Vagina (tissue), 2 donors: ENCODE measurements at places on chromosomes 12 and 14. TPM values are rescaled to one million over a fixed set of nuclear protein-coding genes. Genes with fewer than 3 reads are reported as not detected.
A peak's percentile ranks its signal among the peaks of the same experiment; 100 is the strongest.

- DNase-seq, result no peak
- H3K27ac ChIP-seq, result no peak overlapping the region
- H3K36me3 ChIP-seq, result no peaks in the 10 kb centered on the region
- no peaks in the 10 kb centered on the region for H3K27me3 ChIP-seq
- H3K4me1 ChIP-seq, result no peaks in the 10 kb centered on the region
Observed at GRCh38 chr12:2482938-2483660, 311.7 kb upstream of the FKBP4 start.

GRCh38 chr12:29253906-29254625 is 105.0 kb downstream of the FAR2 start:
- H3K4me1 ChIP-seq, result no peaks in the 10 kb centered on the region
- no peak overlapping the region for H3K4me3 ChIP-seq
- no peak for DNase-seq
- H3K27ac ChIP-seq, result no peak overlapping the region
- no peaks in the 10 kb centered on the region for H3K36me3 ChIP-seq
- no peaks in the 10 kb centered on the region for H3K27me3 ChIP-seq

The SCFD1 gene
- total RNA-seq, result 40.8 TPM

The OLR1 gene
- total RNA-seq, result not detected

The ACSS3 gene
- total RNA-seq, result 29.5 TPM

The SERPINA1 gene
- total RNA-seq, result 6.1 TPM

The ASCL1 gene
- not detected for total RNA-seq

DNA sequence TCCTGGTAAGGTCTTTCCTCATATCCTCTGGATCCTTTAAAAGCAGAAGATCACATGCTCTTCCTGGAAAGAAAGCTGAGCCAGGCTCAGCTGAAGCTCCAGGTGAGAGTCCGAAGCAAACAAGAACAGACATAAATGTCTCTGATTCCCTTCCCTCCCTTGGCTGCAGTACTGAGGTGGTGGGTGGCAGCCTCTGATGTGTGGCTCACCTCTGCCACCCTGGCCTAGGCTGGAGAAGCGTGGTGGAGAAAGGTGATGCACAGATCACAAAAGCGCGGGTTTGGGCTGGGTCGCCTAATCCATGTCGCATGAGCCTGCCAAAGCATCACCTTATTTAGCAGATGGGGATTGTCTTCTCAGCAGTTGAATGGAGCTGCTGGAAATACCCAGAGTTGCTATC is 2.8 kb upstream of the KRT76 start:
- H3K4me1 ChIP-seq, result no peaks in the 10 kb centered on the region
- H3K36me3 ChIP-seq, result no peaks in the 10 kb centered on the region
- DNase-seq, result no peak
- H3K27ac ChIP-seq, result no peak overlapping the region

The PPP4R3A gene
- 61.6 TPM for total RNA-seq

GRCh38 chr14:76772300-76773187 is 11.3 kb downstream of the VASH1 start:
- H3K4me1 ChIP-seq, result peaks cover 37% of the 10 kb centered on the region
- H3K27ac ChIP-seq, result peak overlapping the region; percentile 76
- peak overlapping the region; percentile 0 for H3K4me3 ChIP-seq
- no peaks in the 10 kb centered on the region for H3K36me3 ChIP-seq
- no peaks in the 10 kb centered on the region for H3K27me3 ChIP-seq
- DNase-seq, result peak; percentile 91

The RNASE1 gene
- total RNA-seq, result 174 TPM

DNA sequence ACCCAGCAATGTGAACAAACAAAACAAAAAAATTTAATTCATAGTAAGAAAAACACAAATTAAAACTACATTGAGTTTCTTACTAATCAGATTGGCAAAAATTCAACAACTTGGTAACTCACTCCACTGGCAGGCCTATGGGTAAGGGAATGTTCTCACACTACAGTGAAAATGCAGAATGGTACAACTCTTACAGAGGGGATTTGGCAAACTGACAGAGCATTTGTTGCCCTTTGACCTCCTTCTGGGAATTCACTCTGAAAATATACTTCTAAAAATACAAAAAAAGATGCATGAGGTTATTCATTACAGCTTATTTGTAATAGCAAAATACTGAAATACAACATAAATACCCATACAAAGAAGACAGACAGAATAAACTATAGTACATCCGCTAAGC is 32.8 kb downstream of the ABCD2 start:
- no peak overlapping the region for H3K4me3 ChIP-seq
- H3K27ac ChIP-seq, result no peak overlapping the region
- H3K27me3 ChIP-seq, result no peaks in the 10 kb centered on the region
- H3K36me3 ChIP-seq, result no peaks in the 10 kb centered on the region
- no peak for DNase-seq
- H3K4me1 ChIP-seq, result no peaks in the 10 kb centered on the region

- H3K27ac ChIP-seq, result no peak overlapping the region
- no peak overlapping the region for H3K4me3 ChIP-seq
- H3K4me1 ChIP-seq, result no peaks in the 10 kb centered on the region
- no peak for DNase-seq
Observed at GRCh38 chr12:128019996-128020544, 246.9 kb upstream of the TMEM132C start.

DNA sequence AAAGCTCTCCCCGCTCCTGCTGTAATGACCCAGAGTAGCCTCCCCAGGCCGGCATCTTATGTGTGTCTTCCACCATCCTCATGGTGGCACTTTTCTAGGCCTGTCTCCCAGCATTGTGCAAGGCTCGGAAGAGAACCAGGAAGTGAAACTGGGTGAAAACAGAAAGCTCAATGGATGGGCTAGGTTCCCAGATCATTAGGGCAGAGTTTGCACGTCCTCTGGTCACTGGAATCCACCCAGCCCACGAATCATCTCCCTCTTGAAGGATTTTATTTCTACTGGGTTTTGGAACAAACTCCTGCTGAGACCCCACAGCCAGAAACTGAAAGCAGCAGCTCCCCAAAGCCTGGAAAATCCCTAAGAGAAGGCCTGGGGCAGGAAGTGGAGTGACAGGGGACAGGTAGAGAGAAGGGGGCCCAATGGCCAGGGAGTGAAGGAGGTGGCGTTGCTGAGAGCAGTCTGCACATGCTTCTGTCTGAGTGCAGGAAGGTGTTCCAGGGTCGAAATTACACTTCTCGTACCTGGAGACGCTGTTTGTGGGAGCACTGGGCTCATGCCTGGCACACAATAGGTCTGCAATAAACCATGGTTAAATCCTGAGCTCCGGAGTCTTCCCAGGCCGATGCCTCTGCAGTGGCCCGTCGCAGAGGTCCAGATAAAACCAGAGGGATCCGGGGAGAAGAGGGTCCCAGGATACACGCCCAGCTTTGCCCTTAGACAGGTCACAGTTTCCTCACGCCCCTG is 15.6 kb downstream of the ACVRL1 start:
- no peaks in the 10 kb centered on the region for H3K36me3 ChIP-seq
- H3K4me3 ChIP-seq, result peak overlapping the region; percentile 4
- no peak for DNase-seq
- H3K27me3 ChIP-seq, result no peaks in the 10 kb centered on the region
- peak overlapping the region; percentile 66 for H3K27ac ChIP-seq

- H3K27ac ChIP-seq, result no peak overlapping the region
- no peaks in the 10 kb centered on the region for H3K36me3 ChIP-seq
- H3K27me3 ChIP-seq, result no peaks in the 10 kb centered on the region
- no peaks in the 10 kb centered on the region for H3K4me1 ChIP-seq
- DNase-seq, result no peak
Observed at GRCh38 chr12:90152897-90153624, 444.4 kb upstream of the ATP2B1 start.

The ACOT6 gene
- total RNA-seq, result not detected

The KRT83 gene
- not detected for total RNA-seq

The ZCCHC8 gene
- 28.2 TPM for total RNA-seq

DNA sequence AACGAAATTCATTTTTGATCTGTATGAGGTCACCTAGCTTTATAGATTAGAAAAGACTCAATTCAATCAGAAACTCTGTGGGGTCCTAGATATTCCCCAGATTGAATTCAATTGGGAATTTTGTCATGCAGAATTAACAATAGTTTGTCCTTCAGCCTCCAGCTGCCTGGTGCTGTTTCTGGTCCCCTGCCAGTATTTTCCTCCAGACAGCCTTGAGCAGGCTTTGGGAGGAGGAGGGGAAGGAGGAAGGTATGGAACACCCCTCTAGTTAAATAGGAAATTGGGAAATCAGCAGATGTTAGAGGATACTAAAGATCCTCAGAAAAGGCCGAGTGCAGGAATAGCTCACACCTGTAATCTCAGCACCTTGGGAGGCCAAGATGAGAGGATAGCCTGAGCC is 10.6 kb downstream of the GRIP1 start:
- DNase-seq, result no peak
- no peaks in the 10 kb centered on the region for H3K4me1 ChIP-seq
- H3K4me3 ChIP-seq, result no peak overlapping the region
- H3K27me3 ChIP-seq, result no peaks in the 10 kb centered on the region

The PKP2 gene
- total RNA-seq, result 16.2 TPM

DNA sequence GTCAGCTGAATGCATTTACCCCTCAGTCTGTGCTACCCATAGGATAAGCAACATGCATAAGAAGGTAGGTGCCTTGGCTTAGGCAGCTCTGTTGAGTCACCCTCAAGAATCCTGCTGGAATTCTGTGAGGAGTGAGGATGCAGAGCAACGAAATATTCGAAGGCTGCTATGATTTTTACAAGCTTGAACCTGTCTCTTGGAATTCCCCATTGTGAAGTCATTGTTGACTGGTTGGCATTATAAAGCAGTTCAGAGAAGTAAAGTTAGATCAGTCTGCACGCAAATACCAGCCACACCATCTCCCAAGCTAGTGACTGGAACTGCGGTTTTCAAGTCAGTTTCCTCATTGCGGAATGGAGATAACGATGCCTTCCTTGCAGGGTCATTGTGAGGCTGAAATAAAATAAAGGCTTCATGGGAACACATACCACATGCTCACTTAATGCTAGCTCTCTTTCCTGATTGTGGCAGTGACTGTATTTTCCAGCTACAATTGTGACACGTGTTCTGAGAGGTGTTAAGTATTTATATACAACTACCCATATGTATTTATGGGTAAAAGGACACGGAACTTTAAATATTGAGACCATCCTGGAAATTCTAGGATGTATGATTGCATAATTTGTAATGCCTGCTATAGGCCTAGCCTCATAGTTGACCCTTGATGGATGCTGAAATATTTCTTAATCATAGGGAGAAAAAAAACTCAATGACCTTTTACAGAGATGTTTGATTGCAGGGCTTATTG is 96.7 kb downstream of the ETV6 start:
- H3K4me1 ChIP-seq, result peaks cover 18% of the 10 kb centered on the region
- DNase-seq, result no peak
- no peaks in the 10 kb centered on the region for H3K36me3 ChIP-seq
- H3K4me3 ChIP-seq, result no peak overlapping the region

- no peaks in the 10 kb centered on the region for H3K36me3 ChIP-seq
- no peak for DNase-seq
- H3K4me1 ChIP-seq, result no peaks in the 10 kb centered on the region
- H3K27ac ChIP-seq, result no peak overlapping the region
- no peak overlapping the region for H3K4me3 ChIP-seq
- H3K27me3 ChIP-seq, result no peaks in the 10 kb centered on the region
Observed at GRCh38 chr12:22474970-22475720, 69.2 kb downstream of the C2CD5 start.
